8988T (cell line): ENCODE measurements at places on chromosomes 4 and X.

DNA sequence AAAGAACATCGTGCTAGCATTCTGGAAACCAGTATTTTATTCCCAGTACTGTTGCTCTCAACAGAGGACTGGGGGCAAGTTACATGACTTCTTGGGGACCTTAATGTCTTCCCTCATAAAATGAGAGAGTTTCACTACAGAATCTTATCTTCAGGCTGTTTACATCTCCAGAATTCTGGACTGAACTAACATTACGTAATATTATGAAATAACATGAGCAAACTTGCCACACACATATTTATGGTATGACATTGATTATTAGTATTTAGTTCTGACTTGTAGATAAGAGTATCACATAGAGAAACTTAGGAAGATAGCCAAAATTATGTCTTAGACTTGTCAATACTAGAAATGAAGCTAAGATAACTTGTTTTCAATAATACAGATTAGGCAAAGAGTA is 68.0 kb downstream of the NFKB1 start:
- DNase-seq, result no peak

DNA sequence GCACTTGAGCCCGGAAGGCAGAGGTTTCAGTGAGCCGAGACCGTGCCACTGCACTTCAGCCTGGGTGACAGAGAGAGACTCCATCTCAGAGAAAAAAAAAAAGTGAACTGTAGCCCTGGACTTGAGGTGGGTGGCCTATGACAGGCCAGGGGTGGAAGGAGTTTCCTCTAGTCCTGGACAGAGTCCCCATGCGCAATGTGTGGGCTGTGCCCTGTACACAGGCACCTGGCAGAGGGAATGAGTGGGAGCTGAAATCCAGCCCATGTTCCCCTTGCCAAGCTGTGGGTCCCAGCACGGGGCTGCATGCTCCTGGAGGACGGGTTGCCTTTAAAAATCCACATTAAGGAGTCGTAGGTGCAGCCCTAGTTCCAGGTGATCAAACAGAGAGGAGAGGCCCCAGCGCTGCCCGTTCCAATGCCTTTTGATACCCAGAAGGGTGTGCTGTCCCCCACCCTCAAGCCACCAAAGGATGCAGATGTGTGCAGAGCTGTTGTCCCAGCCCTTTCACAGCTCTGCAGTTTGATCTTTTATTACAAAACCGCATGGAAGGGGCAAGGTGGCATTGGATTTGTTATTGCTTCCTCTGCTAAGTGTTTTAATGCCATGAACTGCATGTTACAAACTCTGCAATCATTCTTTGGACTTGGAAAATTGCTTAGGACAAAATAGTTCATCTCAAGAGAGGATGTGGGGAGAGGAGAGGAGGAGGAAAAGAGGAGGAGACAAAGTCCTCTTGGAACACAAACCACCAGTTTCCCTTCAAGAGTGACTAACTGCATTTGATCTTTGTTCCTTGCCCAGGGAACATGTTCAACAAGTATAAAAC is 38.0 kb upstream of the PDK3 start:
- no peak for DNase-seq

GRCh38 chr4:88759039-88759894 is 61.6 kb upstream of the NAP1L5 start:
- no peak for DNase-seq

- no peak for DNase-seq
Measured at GRCh38 chr4:55509266-55509665, 37.4 kb downstream of the CLOCK start.

GRCh38 chr4:153161226-153161963 is 42.8 kb upstream of the TRIM2 start:
- no peak for DNase-seq

DNA sequence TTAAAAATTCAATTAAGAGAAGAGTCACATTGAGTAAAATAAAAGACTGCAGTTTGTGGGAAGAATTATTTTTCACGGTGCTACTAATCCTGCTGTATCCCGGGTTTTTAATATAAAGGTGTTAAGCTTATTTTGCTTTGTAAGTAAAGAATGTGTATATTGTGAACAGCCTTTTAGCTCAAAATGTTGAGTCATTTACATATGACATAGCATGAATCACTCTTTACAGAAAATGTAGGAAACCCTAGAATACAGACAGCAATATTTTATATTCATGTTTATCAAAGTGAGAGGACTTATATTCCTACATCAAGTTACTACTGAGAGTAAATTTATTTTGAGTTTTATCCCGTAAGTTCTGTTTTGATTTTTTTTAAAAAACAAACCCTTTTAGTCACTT is 39.7 kb downstream of the IRS4 start:
- no peak for DNase-seq

- DNase-seq, result no peak
Measured at GRCh38 chr4:46254788-46255187, 130.9 kb upstream of the GABRG1 start.

DNA sequence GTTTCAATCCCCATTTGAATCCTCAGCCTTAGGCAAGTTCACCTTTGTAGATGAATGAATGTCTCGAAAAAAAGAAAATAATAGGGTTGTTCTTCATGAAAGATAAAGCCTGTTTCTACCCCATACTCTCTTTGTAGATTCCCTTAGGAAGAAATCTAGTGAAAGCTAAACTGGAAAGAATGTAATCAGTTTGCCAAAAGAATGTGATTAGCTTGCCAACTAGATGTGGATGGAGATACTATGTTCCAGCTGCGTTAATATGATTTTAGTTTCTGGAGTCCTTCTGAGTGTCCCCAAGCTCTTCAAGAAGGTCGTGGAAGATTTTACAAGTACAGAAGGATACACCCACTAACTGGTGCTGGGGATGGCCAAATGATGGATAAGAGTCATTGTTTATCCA is 162.3 kb upstream of the EDNRA start:
- no peak for DNase-seq

DNA sequence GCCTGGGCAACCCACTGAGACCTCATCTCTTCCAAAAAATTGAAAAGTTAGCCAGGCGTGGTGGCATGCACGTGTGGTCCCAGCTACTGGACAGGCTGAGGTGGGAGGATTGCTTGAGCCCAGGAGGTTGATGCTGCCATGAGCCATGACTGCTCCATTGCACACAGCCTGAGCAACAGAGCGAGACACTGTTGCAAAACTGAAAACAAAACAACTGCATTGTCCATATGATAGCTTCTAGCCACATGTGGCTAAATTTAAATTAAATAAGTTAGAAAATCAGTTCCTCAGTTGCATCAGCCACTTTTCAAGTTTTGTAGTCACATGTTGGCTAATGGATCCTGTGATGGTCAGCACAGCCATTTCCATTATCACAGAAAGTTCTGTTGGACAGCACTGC is 67.9 kb downstream of the GAB1 start:
- no peak for DNase-seq

- no peak for DNase-seq
Measured at GRCh38 chr4:95091272-95091671, 333.5 kb downstream of the BMPR1B start.

DNA sequence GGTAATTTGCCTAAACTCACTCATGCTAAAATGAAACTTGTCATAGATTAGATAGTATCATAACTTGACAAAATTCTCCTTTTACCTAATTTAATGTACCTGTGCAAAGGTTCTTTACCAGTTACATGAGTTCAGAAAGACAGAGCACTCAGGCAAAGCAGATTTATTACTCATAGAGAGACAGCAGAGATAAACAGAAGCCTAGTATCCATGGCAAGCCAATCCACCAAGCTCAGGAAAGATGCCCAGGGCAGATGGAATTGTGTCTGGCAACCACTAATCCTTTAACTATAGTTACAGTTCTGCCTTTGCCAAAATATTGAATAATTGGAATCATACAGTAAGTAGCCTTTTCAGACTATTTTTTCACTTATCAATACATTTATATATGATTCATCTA is 826.2 kb downstream of the TECRL start:
- no peak for DNase-seq

GRCh38 chr4:48756689-48757220 is 23.3 kb downstream of the FRYL start:
- no peak for DNase-seq
